ENCODE measurements at places on chromosomes 7 and 10.
A peak's percentile ranks its signal among the peaks of the same experiment; 100 is the strongest.

DNA sequence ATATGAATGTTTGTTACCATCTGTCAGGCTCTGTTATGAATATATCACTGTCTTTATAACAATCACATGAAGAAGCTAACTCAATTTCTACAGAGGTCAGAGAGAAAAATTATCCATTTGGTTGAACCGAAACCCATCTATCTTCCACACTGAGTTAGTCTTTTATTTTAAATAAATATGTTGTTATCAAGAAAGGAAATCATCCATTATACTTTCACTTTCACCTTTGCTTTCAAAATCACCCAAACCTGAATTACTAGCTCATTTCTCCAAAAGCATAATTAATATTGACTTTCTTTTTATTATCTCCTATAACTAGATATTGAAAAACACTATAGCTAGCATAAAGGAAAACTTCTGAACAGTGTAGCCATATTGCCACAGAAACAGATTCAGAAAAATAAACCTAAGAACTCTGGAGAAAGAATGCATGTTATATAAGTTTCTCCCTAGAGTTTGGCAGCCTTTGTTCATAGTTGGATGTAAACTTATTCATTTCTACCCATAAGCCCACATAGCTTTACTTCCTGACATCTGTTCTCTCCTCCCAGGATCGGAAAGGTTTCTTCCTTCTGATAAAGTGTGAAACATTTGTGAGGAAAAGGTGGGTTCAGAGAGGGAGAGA is 66.0 kb downstream of the NPSR1 start:
- DNase-seq: peak; percentile 6

GRCh38 chr10:32093650-32094049 is 37.4 kb upstream of the KIF5B start:
- no peak for DNase-seq

DNA sequence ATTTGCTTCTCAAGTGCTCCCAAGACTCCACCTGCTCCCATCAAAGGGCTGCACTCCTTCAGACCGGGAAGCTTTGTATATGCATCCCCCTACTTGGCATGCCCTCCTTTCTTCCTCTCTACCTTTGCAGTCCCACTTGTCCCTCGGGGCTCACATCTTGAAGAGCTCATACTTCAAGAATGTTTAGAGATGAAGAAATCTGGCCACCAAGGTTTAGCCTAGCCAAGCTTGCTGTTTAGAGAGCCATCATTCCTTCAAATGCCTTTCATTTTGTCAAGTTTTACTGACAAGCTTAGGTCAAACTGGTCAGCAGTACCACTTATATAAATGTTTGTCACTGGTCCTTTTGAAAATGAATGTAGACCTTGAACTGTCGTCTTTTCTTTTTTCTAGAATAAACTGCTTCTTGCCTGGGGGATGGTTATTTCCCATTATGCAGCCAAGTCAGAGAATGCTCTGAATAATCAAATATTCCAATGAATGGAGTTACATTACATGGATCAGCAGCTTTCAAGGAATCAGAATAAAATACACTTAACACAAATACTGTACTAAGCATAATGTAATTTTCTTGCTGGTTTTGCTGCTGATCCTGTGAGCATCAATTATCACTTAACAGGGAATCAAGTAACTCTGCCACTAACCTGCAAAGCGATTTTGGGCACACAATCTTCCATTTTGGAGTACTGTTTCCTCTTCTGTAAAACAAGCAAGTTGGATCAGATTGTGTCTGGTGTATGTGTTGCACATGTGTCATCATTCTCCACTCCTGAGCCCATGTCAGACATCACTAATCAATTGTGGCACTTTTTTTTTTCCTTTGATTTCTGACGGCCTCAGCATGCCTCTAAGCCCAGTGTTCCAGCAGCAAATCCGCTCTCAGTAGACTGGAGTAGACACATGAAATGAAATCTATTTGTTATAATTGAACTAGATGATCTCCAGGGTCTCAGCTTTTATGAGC is 357.9 kb downstream of the PTEN start:
- no peak for DNase-seq

DNA sequence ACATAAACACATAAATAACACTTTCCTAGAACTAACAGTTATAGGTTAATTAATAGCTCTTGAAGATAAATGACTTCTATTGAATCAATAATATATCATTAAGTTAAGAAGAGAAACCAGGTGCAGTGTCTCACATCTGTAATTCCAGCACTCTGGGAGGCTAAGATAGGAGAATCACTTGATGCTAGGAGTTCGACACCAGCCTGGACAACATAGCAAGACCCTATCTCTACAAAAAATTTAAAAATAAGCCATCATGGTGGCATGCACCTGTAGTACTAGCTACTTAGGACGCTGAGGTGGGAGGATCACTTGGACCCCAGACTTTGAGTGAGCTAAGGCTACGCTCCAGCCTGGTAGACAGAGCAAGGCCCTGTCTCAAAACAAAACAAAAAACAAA is 38.8 kb downstream of the AKR1D1 start:
- DNase-seq: no peak

GRCh38 chr10:990808-991207 is 2.6 kb downstream of the GTPBP4 start:
- DNase-seq: no peak

DNA sequence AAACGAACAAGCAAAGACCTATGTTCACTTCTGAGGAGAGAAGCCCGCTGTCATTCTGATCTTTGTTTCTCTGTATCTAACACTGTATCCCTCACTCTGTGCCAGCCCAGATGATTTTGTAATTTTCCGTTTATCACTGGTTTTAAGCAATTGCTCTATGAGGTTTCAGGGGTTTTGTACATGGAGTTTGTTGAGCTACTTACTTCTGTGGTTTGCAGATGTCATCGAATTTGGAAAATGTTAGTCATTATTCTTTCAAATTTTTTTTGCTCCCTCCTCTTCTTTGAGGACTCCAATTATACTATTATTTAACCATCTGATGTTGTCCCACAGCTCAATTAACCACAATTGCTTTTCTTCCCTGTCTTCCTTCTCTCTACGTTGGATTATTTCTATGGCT is 650.9 kb upstream of the IGFBP3 start:
- DNase-seq: no peak

GRCh38 chr7:40674316-40674715 is 539.5 kb downstream of the SUGCT start:
- DNase-seq: no peak

- DNase-seq: peak; percentile 74
Observed at GRCh38 chr10:50624866-50625501, 1.2 kb upstream of the SGMS1 start.

DNA sequence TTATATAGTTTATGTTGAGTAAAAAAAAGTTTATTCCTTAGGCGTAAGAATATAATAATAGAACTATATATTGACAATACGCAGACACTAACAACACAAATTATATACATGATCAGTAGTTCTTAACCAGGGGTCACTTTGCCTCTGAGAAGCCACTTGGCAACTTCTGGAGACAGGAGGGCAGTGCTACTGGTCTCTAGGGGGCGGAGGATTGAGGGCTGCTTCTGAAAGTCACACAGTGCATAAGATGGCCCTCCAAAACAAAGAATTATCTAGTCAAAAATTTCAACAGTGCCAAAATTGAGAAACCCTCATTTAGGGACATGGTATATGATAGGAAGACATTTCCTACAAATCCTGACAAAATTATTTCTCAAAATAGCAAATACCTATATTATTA is 77.1 kb downstream of the THSD7A start:
- DNase-seq: no peak

GRCh38 chr7:108669958-108670357 is 100.3 kb downstream of the DNAJB9 start:
- DNase-seq: no peak

DNA sequence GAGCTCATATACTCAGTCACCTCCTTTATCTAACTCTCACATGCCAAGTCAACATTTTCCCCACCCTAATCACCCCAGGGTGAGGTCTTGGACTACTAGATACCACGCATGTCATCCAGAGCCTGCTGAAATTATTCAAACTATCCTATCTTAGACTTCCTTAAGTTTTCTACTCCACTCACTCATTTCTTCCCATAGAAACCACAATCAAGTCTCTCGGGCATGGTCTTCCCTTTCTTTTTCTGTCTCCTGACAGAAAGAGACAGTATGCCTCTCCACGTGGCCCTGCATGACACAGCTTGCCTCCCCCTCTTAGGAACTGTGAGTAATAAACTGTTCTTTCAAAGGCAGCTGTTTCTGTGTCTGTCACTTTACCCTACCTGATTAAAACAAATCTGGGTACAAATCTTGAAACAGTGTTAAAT is 29.4 kb downstream of the TAS2R41 start:
- no peak for DNase-seq

- no peak for DNase-seq
Observed at GRCh38 chr10:44293842-44294241, 91.1 kb downstream of the CXCL12 start.

- no peak for DNase-seq
Observed at GRCh38 chr7:107994421-107995030, 8.4 kb downstream of the LAMB1 start.

DNA sequence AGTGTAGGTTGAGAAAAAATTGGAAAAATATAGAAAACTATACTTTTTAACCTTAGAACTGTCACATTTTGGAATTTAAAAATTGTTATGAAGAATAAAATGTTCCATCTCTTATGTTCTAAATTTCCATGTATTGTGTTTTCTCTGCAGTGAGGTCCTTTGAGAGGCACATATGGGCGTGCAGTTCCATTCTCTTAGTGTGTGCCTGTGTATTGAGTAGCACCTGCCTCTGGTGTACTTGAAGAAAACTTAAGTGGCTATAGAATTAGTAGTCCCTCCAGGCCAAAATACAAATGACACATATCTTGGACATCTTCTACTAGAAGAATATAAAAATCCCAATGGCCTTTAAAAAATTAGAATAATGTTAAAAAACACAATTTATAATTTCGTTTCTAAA is 149.2 kb downstream of the BICC1 start:
- no peak for DNase-seq

- DNase-seq: no peak
Observed at GRCh38 chr10:132611026-132611910, 73.7 kb downstream of the INPP5A start.

DNA sequence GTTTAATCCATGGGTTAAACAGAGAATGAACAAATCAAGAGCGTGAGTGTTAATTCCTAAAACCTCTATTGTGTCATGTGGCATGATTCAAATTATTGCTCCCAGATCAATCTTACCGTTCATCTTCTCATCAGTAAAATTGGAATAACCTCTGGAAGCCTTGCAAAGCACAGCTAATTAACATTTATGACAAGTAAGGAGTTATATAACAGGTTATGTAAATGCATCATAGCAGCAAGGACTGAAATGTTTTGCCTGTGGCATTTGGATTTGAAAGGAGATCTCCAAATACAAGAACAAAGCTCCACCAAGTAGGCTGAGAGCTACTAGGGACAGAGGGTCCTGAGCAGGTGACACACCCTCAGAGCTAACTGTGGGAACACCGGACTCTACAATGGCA is 502.9 kb upstream of the CELF2 start:
- DNase-seq: no peak

GRCh38 chr10:7908541-7909210 is 90.4 kb downstream of the TAF3 start:
- DNase-seq: no peak

DNA sequence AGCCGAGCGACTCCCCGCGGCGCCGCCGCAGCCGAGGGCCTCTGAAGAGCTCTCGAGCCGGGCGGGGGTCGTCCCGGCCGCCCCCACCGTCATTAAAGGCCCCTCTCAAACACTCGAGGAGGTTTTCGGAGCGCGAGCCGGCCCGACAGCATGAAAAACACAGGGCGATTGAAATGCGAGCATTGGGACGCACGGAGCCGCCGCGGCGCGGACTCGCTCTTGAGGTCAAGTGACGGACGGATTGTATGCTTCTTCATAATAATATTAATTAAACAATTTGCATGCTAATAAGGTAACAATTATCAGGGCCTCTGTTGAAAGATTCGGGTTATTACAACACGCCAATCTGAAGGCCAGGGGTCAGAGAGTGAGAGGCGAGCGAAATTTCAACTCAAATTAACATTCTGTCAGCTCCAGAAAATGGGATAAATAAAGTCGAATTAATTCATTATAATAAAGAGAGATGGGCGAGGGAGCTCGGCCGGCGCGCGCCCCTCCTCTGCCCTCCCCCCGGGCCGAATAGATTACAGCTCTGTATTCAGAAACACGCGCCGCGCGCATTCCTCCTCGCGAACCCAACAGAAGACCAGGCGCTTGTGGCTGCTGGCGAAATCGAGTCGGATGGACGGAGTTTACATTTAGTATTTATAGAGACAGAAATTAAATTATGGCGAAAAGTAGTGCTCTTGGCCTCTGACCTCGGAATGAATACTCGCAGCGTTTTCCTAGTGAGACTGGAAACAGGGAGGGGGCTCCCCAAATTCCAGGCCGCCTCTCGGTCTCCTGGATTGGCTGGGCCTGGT is 2.1 kb upstream of the UNCX start:
- no peak for DNase-seq

DNA sequence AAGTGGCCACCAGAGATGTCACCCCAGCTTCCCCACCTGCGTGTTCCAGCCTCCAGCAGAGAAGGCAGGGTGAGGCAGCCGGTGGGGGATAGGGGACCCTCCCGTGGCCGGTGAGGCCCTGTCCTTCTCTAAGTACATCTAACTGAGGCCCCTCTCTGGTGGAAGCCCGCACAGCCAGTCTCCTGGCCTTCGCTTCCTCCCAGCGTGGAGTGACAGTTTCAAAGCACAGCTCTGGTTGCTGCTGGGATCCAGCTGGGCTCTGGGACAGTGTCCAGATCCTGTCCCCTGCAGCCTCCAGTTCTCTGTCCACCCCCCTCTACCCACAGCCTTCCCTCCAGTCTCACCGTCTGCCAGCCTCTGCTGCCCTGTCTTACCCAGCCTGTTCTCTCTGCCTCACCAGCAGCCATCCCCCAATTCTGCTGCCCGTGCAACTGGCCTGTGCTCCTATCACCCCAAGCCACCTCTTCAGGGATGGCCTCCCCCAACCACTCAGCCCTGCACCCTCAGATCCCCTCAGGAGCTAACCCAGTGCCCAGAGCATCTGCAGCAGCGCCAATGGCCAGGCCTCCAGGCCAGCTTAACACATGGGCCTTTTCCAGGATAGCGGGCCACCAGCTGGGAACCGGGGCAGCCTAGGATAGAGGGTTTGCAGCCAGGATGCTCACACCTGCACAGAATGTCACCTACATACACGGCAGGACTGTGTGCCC is 16.3 kb upstream of the SH2B2 start:
- no peak for DNase-seq

DNA sequence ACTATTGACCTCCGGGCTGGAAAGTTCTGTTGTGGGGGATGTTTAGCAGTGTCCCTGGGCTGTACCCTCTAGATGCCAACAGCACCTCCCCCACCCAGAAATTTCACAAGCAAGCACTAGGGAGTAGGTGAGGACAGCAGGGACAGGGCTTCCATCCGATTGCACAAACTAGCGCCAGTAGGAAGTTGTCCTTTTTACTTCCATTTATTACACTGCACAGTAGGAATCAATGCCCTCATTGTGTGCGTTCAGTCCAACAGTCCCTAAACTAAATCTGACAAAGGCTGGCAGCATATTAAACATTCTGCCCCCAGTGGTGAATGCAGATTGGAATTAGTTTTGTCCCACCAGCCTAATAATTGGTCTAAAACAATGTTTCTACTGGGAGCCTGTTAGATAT is 6.4 kb upstream of the SOSTDC1 start:
- no peak for DNase-seq

GRCh38 chr10:2929480-2930258 is 137.7 kb upstream of the PFKP start:
- DNase-seq: no peak

Measured in CD4-positive, alpha-beta T cell treated with Interleukin-12 subunit alpha and Interleukin-12 subunit beta, for 1 hour (primary cell).